Heart right ventricle (tissue), 16 donors: ENCODE measurements at places on chromosomes 7 and 10. TPM values are rescaled to one million over a fixed set of nuclear protein-coding genes. Genes with fewer than 3 reads are reported as not detected.
A peak's percentile ranks its signal among the peaks of the same experiment; 100 is the strongest.

Gene NME8
- total RNA-seq, result 0.15 TPM

Gene IFIT1B
- not detected for total RNA-seq

Gene CYP2C9
- total RNA-seq, result not detected

Gene ACTR3C
- total RNA-seq, result 3.5 TPM

Gene FOXI2
- total RNA-seq, result 0.07 TPM

Gene ITIH5
- 5.8 TPM for total RNA-seq

Gene RARRES2
- total RNA-seq, result 19.6 TPM

Gene DGKB
- 1.0 TPM for total RNA-seq

Gene TRPV5
- total RNA-seq, result not detected

Gene ENO4
- 0.13 TPM for total RNA-seq

GRCh38 chr7:128934361-128935341 lies 3.1 kb upstream of the IRF5 start:
- no peak overlapping the region for H3K4me3 ChIP-seq
- no peaks in the 10 kb centered on the region for H3K36me3 ChIP-seq
- peaks cover 61% of the 10 kb centered on the region for H3K27me3 ChIP-seq
- H3K4me1 ChIP-seq, result peaks cover 8% of the 10 kb centered on the region

- H3K36me3 ChIP-seq, result no peaks in the 10 kb centered on the region
- H3K4me3 ChIP-seq, result no peak overlapping the region
- H3K27me3 ChIP-seq, result no peaks in the 10 kb centered on the region
- no peak overlapping the region for H3K27ac ChIP-seq
These were observed 86.6 kb downstream of the CALN1 start for GRCh38 chr7:72325561-72325960.

DNA sequence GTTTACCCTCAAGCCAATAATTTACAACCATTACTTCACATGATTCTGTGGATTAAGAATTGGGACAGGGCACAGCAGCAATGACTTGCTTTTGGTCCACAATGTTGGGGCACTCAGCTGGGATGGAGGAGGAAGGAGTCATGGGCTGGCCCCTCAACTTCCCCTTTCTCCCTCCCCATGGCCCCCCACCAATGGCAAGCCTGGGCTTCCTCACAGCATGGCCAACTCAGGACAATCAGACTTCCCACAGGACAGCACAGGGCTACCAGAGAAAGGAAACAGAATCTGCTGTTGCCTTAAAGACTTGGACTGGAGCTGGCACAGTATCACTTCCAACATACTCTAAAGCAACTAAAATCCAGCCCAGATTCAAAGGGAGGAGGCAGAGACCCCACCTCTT lies 160.7 kb downstream of the PTPN20 start:
- H3K4me3 ChIP-seq, result no peak overlapping the region
- H3K4me1 ChIP-seq, result no peaks in the 10 kb centered on the region
- no peaks in the 10 kb centered on the region for H3K36me3 ChIP-seq
- DNase-seq, result no peak
- no peak overlapping the region for H3K27ac ChIP-seq

- H3K4me1 ChIP-seq, result peaks cover 22% of the 10 kb centered on the region
- H3K36me3 ChIP-seq, result no peaks in the 10 kb centered on the region
- H3K27me3 ChIP-seq, result no peaks in the 10 kb centered on the region
- H3K4me3 ChIP-seq, result no peak overlapping the region
- DNase-seq, result no peak
These were observed 3.2 kb downstream of the OPN4 start for GRCh38 chr10:86657396-86658011.

GRCh38 chr10:6400331-6400730 lies 179.7 kb downstream of the PRKCQ start:
- no peak for DNase-seq
- no peaks in the 10 kb centered on the region for H3K36me3 ChIP-seq
- no peaks in the 10 kb centered on the region for H3K4me1 ChIP-seq

DNA sequence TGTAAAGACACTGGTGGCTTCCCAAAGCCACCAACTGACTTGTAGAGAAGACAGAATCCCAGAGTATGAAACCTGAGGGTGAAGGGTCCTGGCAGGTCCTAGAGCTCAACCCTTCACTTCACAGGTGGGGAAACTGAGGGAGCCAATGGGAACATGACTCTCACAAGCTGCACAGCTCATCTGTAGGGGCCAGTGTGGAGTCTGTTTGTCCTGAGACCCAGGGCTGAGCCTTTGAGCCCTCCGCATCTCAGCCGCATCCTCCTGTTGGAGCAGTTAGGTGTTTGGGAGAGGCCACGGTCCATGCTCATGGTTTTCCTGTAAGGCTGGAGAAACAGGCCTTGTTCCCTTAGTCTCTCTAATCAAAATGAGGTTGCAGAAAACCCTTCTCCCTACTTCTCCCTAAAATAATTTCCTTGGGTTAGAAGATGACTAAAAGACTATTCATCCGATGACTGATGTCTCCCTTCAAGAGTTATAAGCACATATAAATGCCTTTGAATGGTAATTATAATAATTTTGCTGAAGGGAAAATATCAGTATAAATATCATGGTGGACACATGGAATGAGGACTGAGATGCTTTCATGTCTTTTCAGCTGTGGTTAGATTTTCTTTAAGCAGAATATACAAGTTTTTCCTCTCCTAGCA lies 10.3 kb downstream of the HTRA1 start:
- H3K4me3 ChIP-seq, result no peak overlapping the region
- H3K27ac ChIP-seq, result no peak overlapping the region

GRCh38 chr7:73909996-73910395 lies 49.0 kb downstream of the TMEM270 start:
- H3K27ac ChIP-seq, result no peak overlapping the region
- no peaks in the 10 kb centered on the region for H3K27me3 ChIP-seq
- H3K4me1 ChIP-seq, result no peaks in the 10 kb centered on the region
- H3K4me3 ChIP-seq, result no peak overlapping the region
- H3K36me3 ChIP-seq, result no peaks in the 10 kb centered on the region

DNA sequence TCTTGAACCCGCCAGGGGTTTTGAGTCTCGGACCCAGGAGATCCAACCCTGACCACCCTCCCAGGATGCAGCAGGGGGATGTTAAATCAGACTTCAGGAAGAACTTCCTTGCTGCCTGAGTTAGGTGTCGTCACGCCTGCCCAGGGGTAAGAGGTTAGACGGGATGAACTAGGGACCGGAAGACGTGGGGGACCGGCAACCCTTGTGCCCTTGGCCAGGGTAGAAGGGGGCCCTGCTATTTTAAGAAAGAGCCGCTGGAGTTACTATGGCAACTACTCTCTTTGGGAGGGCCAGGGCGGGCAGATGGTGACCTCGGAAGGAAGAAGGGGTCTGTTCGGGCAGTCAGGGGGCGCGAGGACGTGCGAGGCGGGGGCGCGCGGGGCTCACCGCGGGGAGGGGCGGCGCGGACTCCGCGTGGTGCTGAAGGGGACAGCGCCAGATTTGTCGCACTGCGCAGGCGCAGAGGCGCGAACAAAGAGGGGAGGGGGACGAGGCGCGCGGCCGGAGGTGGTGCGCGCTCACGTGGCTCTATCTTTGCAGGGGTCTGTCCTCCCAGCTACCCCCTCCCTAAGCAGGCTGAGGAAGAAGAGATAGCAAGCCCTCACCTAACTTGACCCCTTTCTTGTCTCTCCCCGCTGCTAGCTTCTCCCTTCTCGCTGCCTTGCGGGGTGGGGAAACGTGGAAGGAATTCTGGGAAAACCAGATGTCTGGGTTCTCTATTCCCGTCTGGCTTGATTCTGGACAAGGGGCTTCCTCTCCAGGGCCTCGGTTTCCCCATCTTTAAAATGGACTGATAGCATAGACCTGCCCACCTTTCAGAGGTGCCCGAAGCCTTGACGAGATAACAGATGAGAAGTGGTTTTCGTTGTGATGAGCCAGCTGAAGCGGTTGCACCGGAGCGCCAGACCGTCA lies 940 bp upstream of the PSD start:
- peaks cover 32% of the 10 kb centered on the region for H3K4me1 ChIP-seq
- no peaks in the 10 kb centered on the region for H3K36me3 ChIP-seq
- peaks cover 46% of the 10 kb centered on the region for H3K27me3 ChIP-seq
- peak overlapping the region; percentile 91 for H3K27ac ChIP-seq
- H3K4me3 ChIP-seq, result peak overlapping the region; percentile 90

DNA sequence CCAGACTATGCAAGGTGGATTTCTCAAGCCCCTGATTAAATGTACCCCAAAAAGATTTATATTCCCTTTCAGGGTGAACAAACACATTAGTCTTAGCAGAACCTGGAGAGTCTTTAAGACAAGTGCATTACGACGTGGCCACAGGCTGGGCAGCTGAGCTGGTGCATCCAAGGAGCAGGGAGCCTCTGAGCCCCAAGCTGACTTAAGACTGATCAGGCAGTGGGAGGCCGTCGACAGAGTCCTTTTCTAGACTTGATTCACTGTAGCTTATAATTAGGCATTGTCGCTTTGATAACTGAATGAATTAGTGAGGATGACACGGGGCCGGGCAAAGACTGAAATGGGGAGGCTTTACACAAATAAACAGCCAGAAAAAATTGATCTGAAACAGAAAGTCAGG lies 353.2 kb downstream of the GPAM start:
- no peak overlapping the region for H3K27ac ChIP-seq
- H3K4me3 ChIP-seq, result no peak overlapping the region
- no peaks in the 10 kb centered on the region for H3K36me3 ChIP-seq
- DNase-seq, result no peak
- no peaks in the 10 kb centered on the region for H3K27me3 ChIP-seq

DNA sequence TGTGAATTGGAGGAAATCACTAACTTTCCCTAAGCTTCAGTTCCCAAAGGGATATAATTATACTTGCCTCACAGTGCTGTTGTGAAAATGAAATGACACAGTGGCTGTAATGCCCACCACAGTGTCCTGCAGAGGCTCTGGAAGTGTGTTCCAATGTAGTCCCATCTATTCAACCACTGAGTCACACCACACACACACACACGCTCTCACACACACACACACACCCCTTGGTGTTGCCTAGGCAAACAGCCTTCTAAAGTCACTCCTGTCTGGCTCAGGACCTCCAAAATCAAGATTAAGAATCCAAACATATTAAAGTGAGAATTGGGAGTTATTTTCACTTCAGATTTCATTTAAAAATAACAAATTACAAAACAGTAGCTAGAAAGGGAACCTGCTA lies 73.3 kb downstream of the NRCAM start:
- no peak overlapping the region for H3K4me3 ChIP-seq
- no peaks in the 10 kb centered on the region for H3K27me3 ChIP-seq
- DNase-seq, result no peak
- no peaks in the 10 kb centered on the region for H3K4me1 ChIP-seq
- no peaks in the 10 kb centered on the region for H3K36me3 ChIP-seq
- H3K27ac ChIP-seq, result no peak overlapping the region

DNA sequence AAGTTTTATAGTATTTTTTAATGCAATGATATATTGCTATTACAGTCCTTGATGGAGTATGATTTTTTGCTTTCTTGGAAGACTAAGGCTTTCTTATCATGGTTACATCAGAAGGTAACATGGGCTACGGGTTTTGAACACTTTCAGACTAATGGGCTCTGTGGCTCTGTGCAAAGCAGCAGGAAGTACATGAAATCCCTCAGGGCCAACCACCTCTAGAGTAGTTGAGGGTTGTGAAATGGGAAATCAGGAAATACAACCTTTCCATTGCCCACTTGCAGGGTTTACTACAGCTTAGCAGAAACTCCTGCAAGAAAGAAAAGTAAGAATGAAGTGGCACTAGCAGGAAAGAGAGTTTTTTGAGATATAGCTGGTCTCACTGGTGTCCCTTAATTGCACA lies 853.5 kb downstream of the KCNMA1 start:
- DNase-seq, result no peak
- no peaks in the 10 kb centered on the region for H3K36me3 ChIP-seq
- no peak overlapping the region for H3K4me3 ChIP-seq
- no peaks in the 10 kb centered on the region for H3K27me3 ChIP-seq
- no peak overlapping the region for H3K27ac ChIP-seq
- H3K4me1 ChIP-seq, result no peaks in the 10 kb centered on the region

- H3K36me3 ChIP-seq, result no peaks in the 10 kb centered on the region
- peaks cover 8% of the 10 kb centered on the region for H3K27me3 ChIP-seq
- H3K4me1 ChIP-seq, result no peaks in the 10 kb centered on the region
- no peak overlapping the region for H3K4me3 ChIP-seq
- H3K27ac ChIP-seq, result no peak overlapping the region
- DNase-seq, result no peak
These were observed 40.0 kb downstream of the CNNM1 start for GRCh38 chr10:99369126-99369525.

GRCh38 chr7:3575753-3576531 lies 274.9 kb downstream of the SDK1 start:
- H3K4me3 ChIP-seq, result no peak overlapping the region
- H3K4me1 ChIP-seq, result no peaks in the 10 kb centered on the region
- no peak overlapping the region for H3K27ac ChIP-seq
- no peaks in the 10 kb centered on the region for H3K27me3 ChIP-seq
- no peaks in the 10 kb centered on the region for H3K36me3 ChIP-seq
- DNase-seq, result no peak

DNA sequence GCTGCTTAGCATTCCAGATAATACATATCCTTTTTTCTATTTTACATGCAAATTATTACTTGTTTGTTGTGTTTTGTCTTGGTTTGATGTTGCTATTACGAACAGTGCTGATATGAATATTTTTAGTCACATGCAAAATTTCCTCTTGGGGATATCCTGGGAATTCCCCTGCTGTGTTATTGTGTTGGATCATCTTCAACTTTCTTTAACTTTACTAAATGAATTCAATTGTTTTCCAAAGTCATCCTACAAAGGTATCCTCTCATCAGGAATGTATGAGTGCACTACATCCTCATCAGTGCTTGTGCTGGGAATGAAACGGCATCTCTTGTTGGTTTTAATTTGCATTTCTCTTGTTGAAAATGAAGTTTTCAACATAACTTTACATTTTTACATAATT lies 87.1 kb downstream of the AASS start:
- H3K36me3 ChIP-seq, result no peaks in the 10 kb centered on the region
- H3K27me3 ChIP-seq, result no peaks in the 10 kb centered on the region
- H3K27ac ChIP-seq, result no peak overlapping the region

- H3K4me3 ChIP-seq, result no peak overlapping the region
- H3K27me3 ChIP-seq, result no peaks in the 10 kb centered on the region
- no peaks in the 10 kb centered on the region for H3K36me3 ChIP-seq
These were observed 500.1 kb upstream of the ZMIZ1 start for GRCh38 chr10:78568620-78569019.

DNA sequence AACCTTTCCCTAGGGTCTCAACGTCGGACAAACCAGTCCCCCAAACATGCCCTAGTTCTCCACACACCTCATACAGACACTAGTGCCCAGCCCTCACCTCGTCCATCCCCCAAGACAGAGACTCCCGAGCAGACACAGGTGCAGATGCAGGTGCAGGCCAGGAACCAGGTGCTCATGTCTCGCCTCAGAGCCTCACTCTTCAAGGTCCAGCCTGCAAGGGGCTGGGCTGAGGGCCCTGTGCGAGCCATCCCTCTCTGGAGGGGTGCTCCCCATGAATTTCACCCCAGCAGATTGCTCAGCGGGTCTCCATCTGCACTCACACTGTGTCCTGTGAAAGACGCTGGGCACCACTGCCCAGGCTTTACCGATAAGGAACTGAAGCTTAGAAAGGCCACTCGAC lies 36.9 kb upstream of the TUBB8 start:
- no peaks in the 10 kb centered on the region for H3K36me3 ChIP-seq
- no peaks in the 10 kb centered on the region for H3K4me1 ChIP-seq
- H3K27ac ChIP-seq, result no peak overlapping the region
- no peak for DNase-seq
- no peak overlapping the region for H3K4me3 ChIP-seq
